ENCODE measurements at places on chromosomes 2 and 18.

- no peak for DNase-seq
Measured at GRCh38 chr2:227479865-227480475, 8.0 kb downstream of the AGFG1 start.

- DNase-seq: no peak
Measured at GRCh38 chr18:5036523-5036922, 160.5 kb downstream of the AKAIN1 start.

DNA sequence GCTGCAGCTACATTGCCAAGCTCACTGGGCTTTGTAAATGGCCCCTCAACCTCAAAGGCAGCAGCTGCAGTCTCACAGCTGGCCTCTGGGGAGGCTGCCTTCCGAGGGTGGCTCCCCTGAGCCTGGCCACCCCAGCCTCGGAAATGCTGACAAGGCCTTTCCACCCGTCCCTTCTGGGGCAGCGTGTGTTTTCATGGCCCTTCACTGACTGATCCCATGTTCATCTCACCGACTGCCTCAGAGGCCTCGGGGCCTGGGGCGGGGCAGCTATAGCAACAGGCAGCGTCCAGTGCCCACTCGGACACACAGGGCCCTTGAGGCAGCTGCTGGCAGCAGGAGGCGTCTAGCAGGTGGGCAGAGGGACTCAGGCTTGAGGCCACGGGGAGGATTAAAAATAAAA is 149.7 kb downstream of the GLI2 start:
- DNase-seq: no peak

GRCh38 chr2:156483741-156484173 is 47.6 kb downstream of the GPD2 start:
- DNase-seq: no peak

DNA sequence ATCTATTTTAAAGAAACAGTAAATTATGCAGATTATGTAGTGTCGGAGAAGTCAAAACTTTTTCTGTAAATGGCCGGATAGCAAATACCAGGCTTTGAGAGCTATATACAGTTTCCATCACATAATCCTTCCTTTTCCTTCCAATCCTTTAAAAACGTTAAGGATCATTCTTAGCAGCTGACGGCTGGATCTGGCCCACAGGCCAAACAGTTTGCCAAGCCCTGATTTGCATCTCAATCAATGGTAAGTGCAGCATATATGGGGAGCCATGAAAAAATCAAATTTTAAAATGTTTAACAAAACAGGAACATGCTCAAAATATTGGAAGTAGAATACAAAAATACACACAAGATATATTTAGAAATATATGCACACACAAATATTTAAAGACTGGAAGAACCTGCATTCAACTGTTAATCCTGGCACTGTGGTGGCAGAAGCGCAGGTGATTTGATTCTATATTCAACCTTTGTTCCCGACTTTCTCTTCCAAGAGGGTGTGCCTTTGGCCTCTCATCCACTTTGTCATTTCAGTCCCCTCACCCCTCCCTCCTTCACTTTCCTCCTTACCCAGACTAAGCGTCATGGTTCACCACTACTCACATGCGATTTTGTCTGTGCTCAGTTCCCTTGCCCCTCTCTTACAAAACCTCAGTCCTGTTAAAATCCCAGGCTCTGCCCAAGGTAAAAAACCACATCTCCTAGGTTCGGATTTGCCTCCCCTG is 27.3 kb downstream of the NDUFA10 start:
- DNase-seq: no peak

DNA sequence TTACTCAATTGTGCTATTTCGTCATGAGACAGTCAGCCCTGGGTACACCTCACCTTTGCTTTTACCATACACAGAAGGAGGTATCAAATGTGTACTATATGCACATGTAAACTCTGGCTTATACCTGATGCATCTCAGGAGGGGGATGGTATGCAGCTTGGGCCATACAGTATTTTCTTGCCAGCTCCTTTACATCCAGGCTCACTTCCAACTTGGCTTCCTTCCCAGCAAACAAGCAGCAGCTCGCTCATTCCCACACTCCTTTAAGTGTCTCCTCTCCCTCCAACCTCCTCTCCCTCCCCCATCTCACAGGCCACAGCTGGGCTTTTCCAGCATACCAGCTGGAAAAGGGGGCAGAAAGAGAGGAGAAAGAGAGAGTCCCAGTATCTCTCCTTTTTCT is 9.6 kb downstream of the MARCHF4 start:
- no peak for DNase-seq

GRCh38 chr18:21084511-21085078 is 27.0 kb downstream of the ROCK1 start:
- DNase-seq: no peak

- no peak for DNase-seq
Measured at GRCh38 chr2:212032536-212033219, 505.9 kb downstream of the ERBB4 start.

GRCh38 chr18:13823707-13824395 is at the start of gene MC5R:
MC5R (plus strand) TSS chr18:13824149; CDS start chr18:13825766, 1,617 bp downstream.
- DNase-seq: no peak

DNA sequence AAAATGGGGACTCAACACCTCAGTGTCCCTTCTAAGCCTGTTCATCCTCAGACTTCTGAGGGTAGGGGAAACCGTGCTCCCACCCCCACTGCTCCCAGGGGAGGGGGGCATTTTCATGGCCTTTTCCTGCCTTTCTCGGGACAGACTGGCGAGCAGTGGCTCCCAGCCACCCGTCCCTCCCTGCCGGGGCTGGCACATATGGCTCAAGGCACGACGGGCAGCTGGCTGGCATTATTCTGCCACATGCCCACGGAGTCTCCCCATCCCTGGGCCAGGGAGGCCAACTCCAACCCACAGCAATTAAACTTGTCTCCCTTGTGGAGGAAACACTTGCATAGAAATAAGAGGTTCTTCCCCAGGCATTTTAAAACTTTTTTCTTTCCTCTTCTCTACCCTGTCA is 148.5 kb upstream of the CBLN2 start:
- DNase-seq: no peak

DNA sequence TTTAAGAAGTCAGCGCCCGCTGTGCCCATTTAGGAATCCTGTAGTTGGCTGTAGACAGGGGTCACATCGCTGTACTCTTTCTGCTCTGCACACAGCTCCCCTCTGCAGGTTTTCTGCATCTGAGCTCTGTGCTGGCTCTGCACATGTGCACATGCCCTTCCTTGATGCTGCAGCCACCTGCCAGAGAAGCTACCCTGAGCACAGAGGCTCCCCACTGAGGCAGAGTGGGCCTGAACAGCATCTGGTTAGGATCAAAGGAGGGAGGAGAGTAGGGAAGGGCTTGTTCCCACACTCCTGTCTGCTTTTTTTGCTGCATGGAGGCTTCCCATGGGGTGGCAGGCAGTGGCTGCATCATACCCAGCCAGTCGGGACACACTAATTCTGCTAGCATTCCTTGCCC is 238.9 kb downstream of the FHOD3 start:
- DNase-seq: no peak

- no peak for DNase-seq
Measured at GRCh38 chr18:64799376-64799775, 650.5 kb upstream of the LINC00305 start.

GRCh38 chr18:49762191-49763077 is 50.9 kb downstream of the ACAA2 start:
- DNase-seq: no peak

DNA sequence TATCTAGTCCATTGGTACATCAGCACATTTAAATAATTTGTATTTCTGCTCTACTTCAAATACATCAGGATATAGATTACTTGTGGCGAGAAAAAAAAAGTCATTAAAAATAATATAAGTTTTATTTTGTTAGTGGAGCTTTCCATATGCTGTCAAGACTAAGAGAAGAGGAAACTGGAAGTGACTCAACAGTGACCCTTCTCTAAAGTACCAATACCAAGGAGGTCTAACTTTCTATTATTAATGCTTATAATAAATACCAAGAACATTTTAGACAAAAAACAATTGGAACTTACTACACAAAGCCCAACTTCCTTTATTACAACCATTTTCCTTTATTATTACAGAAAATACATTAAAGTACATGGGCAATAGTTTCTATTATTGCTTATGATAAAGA is 39.8 kb downstream of the TTR start:
- no peak for DNase-seq

DNA sequence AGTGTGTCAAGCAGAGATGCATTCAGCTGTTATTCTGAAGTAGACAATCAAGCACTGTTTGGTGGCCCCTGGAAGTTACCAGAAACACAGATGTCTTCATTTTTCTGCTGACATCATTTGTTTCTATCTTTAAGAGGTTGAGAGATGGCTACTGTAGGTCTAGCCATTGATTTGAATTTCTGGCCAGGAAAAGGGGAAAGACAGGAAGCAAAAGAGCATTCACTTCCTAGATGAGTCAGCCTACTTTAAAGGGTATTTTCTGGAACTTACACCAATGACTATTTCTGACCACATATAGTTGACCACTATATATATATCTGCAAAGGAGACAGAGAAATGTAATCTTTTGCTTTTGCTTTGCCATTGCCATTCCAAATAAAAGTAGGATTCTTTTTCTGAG is 900.1 kb upstream of the SOX11 start:
- no peak for DNase-seq

DNA sequence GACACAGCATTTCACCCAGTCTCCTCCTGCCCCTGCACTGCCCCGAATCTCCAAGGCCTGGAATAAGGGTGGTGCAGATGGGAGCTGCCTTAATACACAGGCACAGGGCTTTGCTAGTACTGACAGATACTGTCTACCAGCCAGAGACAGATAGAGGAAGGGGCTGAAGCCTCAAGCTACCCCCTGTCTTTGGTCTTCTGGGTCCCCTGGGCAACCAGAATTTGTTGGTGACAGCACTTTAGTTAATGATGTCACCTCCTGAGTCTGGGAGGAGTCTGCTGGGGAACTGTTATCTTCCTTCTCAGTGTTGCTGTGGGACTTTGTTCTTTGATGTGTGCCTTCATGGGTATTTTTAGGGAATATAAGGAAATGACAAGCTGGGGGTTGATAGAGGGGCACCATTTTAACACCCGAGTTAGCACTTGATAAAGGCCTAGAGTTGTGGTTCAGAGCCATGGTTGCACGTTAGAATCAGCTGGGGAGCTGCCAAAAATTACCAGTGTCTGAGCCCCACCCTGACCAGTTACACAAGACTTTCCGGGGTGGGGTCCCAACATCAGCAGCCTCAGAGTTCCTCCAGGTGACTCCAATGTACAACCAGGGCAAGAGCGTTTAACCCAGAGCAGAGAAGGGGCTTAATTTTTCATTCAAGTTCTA is 136.8 kb downstream of the SMAD7 start:
- DNase-seq: no peak

GRCh38 chr2:234550511-234551107 is 53.7 kb upstream of the ARL4C start:
- no peak for DNase-seq

DNA sequence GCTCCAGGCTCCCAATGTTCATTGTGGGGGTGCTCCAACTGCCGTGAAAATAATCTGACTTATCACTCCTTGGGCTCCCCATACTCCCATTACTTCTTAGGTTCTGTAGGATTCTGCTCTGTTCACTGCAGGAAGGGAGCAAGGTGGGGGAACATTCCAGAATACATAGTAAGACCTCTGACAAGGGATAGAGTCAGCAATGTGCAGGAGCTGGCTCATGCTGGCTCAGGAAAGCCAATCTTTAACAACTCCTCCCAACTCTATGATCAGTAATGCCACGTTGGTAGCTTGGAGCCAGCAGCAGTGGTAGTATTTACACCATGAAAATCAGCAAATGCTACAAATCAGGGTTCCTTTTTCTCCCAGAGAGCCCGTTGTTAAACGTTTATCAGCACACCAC is 44.4 kb downstream of the FECH start:
- DNase-seq: no peak

DNA sequence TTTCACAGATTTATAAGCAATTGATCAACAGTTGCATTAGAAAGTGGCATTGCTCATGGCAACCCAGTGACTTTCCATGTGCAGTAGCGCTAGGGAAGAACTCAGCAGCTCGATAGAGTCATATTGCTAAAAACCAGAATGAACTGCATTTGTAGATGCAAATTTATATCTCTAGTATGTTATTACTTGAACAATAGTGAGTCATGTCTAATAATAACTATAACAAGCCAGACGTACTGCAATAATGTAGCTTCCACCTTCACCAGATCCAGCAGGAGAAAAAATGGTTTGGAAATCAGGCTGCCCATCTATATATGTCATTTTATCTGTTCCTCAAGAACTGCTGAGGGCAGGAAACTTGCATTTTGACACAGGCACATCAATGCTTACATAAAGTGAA is 66.5 kb upstream of the FIGN start:
- DNase-seq: no peak

DNA sequence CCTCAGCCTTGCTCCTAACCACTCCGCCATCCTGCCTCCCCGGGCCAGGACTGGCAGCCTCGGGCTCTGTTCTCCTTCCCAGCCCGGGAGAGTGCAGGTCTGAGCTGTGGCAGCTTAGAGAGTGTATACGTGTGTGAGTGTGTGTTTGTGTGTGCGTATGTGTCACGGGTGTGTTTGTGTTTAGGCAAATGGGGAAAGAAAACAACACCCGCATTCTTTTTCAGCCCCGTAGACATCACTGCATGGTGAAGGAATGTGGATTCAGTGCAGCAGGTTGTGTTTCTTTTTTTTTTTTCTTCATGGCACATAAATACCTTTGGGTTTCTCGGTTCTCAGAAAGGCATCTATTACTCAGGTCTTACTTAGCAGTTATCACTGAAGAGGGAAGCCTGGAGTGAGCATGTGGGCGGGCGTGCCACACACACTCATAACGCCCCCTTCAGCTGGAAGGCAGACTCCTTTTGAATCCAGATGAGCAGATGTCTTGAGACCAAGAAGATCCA is 44.2 kb downstream of the GLI2 start:
- DNase-seq: no peak

GRCh38 chr2:234300391-234300925 is 196.4 kb downstream of the ARL4C start:
- no peak for DNase-seq

- no peak for DNase-seq
Measured at GRCh38 chr2:30707304-30707903, 99.8 kb downstream of the CAPN13 start.

- no peak for DNase-seq
Measured at GRCh38 chr2:11356764-11357163, 12.3 kb upstream of the ROCK2 start.

Measured in ascending aorta (tissue), 2 donors.